ENCODE measurements at places on chromosomes 12 and 14.

DNA sequence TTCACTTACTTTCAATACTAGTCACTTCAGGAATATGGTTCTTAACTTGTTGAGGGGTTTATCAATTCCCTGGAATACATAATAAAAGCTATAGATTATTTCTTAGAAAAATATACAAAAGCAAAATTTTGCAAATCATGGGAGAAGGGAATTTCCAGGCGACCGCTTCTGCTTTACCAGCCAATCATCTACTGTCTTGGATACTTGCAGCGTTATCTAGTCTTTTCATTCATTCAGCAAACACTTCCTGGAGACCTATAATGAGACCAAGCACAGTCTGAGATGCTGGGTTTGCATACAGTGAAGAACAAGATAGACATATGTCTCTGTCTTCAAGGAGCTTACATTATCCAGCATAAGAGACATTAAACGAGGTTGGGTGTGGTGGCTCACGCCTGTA is 1.5 kb upstream of the MRPL42 start:
- no peak for DNase-seq

DNA sequence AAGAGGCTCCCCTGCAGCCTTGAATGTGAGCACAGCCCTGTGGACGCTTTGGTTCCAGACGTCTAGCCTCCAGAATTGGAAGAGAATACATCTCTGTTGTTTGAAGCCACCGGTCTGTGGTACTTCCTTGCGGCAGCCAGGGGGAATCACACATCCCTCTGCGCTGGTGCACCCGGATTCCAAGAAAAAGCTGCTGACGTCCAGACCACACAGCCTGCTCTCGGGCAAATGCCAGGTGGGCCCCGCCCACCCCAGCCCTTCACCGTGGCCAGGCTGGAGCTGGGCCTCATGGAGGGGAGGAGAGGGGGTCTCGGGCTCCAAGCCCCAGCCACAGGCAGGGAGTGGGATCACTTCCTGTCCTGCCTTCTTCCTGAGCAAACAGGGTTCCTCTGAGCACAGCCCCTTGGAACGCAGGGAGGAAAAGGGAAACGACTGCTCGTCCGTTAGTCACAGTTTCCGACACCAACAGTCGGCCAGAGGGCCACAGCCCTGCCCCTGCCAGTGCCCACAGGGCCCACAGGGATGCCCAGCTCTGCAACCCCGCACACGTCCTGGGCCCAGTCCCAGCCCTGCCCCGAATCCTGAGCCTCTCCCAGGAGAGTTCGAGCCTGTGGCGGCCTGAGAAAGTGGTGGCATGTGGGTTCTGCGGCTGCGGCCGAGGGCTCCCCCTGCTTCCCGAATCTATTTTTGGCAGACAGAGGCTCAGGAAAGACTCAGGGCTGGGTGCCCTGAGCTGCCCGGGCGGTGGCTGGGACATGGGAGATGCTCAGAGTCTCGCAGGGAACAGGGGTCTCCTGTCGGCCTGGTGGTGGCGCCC is 85.3 kb downstream of the RFLNA start:
- peak; percentile 88 for DNase-seq

- no peak for DNase-seq
These were observed 357.8 kb downstream of the DUSP6 start for GRCh38 chr12:88994537-88994936.

GRCh38 chr12:56867216-56867615 is 67.0 kb downstream of the SDR9C7 start:
- DNase-seq, result no peak

DNA sequence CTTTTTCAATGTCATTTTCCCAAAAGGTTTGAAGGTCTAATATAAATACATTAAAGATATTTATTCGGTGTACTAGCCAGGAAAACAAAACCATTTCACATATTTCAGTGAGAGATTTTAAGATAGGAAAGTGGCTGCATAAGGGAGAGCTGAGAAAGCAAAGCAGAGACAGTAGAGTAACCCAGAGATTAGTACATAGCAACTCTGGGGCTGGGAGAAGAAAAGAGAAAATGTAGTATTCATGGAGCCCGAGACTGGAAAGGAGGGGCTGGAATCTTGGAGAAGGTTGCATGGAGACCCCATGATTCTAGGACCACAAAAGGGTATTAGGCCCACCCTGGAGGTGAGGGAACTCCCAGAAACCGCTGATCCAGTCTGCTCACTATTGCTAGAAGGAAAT is 236.9 kb downstream of the PAWR start:
- DNase-seq, result no peak

GRCh38 chr14:88729159-88729558 is 63.6 kb downstream of the EML5 start:
- DNase-seq, result no peak

DNA sequence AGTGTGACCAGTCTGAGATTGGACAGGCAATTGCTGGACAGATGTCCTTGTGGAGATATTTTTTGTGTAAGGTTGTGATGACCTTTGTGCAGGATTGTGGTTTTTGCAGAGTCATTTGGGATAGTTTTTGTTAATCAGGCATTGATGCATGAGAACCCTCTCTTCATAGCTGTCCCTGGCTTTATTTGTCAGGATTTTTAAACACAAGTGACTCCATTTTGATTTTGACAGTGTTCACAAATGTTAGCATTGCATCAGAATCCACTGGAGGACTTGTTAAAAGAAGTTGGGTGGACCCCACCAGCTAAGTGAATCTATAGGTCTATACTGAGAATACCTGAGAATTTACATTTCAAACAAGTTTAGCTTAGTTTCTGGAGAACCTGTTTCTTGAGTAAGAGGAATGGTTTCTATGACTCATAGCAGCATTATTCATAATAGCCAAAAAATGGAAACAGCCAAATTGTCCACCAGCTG is 11.8 kb downstream of the FNTB start:
- no peak for DNase-seq

GRCh38 chr12:49867570-49868341 is 24.9 kb upstream of the BCDIN3D start:
- DNase-seq, result no peak

- DNase-seq, result no peak
These were observed 9.8 kb downstream of the NRDE2 start for GRCh38 chr14:90321891-90322290.

- DNase-seq, result no peak
These were observed 32.5 kb downstream of the MMP17 start for GRCh38 chr12:131860472-131861260.

DNA sequence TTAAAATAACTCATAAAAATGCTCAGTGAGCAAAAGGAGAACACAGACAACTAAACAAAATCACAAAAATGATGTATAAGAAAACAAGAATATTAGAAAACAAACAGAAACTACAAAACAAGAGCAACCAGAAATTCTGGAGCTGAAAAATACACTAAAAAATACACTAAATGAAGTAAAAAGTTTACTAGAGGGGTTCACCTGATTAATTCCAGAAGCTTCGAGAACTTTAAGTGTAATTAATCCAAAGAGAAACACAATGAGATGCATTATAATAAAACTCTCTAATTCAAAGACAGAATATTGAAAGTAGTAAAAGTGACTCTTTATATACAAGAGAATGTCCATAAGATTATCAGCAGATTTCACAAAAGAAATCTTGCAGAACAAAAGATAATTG is 558.4 kb downstream of the CCER1 start:
- DNase-seq, result no peak

DNA sequence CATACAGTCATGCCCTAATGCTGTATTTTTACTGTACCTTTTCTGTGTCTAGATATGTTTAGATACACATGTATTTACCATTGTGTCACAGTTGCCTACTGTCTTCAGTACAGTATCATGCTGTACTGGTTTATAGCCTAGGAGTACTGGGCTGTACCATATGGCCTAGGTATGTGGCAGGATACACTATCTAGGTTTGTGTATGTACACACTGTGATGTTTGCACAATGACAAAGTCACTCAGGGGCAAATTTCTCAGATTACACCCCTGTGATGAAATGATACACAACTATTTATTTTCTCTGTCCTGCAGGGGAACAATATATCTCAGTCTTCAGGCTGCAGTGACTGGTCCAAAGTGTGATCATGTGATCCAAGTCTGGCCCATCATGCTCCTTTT is 1076.1 kb downstream of the VRK1 start:
- no peak for DNase-seq

DNA sequence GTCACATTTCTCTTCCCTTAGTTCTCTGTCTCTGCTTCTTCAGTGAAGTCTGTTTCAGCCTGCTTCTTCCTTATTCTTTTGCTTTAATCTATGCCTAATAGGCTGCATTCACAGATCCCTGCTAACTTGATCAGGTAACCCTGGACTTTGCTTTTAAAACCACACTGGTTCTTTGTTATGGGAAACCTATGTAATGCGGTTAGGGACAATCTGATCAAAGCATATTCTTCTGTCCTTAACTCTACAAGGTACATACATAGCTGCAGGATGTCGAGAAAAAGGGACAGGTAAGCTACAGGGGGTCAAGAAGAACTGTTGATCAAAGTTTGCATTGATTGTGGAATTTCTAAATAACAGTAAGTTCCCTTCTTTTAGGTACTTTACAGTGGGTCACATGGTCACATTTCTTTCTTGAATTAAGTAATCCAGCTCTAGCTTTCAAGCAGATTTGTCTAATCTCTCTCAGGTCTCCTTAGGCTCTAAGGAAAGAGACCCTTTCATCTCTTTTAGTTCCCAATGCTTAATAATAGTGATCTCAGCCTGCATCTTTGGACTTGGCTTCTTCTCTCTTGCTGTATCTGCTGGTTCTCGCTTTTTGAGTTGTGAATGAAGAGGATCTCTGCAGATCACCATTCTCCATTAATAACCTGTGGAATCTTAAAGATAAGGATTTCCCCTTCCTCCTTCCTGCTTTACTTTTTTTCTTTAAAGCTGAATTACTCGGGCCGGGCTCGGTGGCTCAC is 3.8 kb downstream of the COPZ1 start:
- no peak for DNase-seq

- DNase-seq, result no peak
These were observed 377.8 kb downstream of the FUT8 start for GRCh38 chr14:65790172-65790815.

- DNase-seq, result no peak
These were observed 1.8 kb downstream of the ISCA2 start for GRCh38 chr14:74495356-74495755.

DNA sequence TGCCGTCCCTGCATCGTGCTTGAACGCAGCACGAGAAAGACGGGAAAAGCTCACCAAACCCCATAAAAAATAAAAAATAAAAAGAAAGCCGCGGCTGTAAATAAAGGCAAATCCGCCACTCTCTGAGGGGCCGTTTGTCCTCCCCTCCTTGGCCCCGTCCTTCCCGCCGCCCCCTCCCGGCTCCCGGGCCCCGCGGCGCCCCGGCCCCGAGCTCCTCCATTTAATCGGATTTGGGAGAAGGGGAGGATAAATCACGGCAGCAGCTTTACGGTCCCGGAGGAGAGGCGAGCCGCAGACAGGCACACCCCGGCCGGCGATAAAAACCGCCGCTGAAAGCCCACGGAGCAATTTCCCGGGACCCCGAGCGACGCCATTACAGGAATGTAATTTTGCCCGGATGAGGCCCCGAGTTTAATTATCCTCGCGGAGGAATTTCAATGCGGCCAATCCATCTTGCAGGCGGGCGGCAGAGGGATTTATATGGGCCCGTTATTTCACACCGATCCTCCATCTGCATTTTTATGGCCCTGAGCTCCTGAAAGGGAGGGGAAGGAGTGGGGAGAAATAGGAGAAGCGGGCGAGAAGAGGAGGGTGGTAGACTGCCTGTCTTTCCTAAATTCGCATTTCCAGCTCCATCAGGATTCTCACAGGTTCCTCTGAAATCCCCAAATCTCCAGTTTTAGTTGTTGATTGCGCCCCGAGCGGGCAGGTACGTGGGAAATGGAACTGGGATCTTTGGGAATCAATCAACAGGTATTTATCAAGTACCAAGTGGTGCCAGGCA is 1.3 kb upstream of the ATP5MC2 start:
- DNase-seq, result peak; percentile 73

DNA sequence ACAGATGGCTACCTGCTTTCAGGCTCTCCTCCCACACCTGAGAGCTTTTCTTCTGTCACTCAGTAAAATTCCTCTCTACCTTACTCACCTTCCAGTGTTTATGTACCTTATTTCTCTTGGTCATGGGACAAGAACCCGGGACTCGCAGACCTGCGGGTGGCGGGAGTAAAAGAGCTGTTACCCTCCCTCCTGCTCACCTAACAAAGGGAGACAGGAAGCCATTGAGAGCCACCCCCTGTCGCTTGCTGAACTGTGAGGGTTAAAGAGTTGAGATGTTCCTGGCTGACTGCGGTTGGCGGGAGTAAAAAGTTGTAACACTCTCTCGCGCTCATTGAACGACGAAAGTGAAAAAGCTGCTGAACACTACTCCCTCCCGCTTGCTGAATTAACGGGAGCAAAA is 1935.1 kb upstream of the FLRT2 start:
- DNase-seq, result no peak

DNA sequence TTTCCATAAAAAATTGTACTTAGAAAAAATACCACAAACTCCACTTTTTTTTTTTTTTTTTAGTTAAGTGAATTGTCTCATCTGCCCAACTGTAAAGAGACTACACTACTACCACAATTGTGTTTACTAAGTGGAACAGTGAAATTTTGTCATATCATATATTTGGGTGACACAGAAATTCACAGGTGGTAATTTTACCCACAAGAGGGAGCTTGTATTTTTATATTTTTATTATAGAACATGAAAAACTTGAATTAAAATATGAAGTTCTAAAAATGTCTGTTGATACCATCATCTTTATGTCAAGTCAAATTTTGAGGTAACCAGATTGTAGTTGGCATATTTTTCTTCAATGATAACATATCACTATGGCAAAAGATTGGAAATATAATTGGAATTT is 329.4 kb upstream of the SOX5 start:
- no peak for DNase-seq

DNA sequence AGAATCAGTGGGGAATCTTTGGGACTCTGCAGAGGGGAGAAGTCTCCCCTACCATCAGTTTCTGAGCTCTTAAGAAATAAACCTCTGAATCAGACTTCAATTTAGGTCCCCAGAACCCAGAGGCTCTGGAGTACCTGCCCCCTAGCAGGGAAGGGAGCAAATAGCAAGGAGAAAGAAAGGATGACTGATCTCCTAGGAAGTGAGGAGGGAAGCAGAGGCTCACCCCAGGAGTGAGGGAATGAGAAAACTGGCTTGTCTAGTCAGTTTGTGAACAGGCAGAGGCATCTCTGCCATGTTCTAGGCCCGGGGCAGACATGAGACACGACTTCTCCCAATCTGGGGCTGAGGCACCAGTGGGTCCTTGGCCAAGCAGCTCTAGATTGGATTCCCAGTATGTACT is 24.3 kb upstream of the SMUG1 start:
- no peak for DNase-seq

GRCh38 chr14:35786856-35787255 is 22.2 kb downstream of the RALGAPA1 start:
- DNase-seq, result no peak

GRCh38 chr12:14951851-14952250 is 9.6 kb downstream of the ARHGDIB start:
- no peak for DNase-seq

Data from left forelimb (tissue), 1 donor.